CD4-positive, alpha-beta T cell treated with Interleukin-6 for 4 hours (primary cell): ENCODE measurements at places on chromosomes 5 and 9.

DNA sequence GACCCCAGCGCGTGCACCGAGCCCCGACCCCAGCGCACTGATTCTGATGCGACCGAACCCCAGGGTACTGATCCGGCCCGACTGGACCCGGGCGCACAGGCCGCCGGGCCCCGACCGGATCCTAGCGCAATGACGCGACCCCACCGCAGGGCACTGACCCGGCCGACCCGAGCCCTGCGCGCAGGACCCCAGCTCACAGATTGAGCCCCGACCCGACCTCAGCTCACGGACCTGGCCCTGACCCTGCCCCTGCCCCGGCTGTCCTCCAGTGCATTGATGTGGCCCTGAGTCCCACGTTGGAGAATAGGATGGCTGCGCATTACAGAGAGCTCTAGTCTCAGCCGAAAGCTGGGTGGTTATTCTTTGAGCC is 438 bp downstream of the TRIP13 start:
- DNase-seq = no peak

DNA sequence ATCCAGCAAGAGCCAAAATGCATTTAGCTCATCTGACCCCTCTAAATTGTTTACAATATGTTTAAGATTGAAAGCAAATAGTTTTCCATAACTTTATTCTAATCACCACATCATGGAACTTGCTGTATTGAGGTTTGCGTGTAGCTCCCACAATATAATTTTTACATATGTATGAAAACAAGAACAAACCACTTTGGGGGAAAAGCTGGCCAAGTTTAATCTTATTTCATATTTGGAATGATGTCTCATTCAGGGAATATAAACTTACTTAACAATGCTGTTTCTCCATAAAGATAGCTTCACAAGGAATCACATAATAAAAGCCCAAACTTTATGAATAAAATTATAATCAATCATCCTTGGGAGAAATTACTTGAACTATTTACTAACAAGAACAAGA is 194.6 kb upstream of the PCSK5 start:
- no peak for DNase-seq

DNA sequence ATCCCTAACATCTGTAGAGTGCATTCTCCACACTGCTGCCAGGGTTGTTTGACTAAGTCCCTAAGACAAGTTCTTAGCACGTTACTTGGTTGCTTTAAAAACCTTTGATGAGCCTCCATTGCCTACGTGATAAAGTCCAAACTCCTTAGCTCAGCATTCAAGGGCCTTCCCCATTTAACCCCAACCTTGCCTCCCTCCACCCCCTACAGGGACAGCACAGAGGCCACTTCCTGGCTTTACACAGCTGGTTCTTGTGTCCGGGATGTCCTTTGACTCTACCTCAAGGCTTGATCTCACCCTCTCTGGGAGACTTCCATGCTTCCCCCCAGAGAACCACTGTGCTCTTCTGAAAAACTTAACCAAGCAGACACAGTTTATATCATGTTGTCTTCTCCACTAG is 29.4 kb downstream of the FAM240B start:
- DNase-seq = no peak

GRCh38 chr5:118963169-118963568 is 25.2 kb downstream of the DTWD2 start:
- no peak for DNase-seq

GRCh38 chr5:172223901-172224873 is 30.2 kb downstream of the EFCAB9 start:
- DNase-seq = no peak

- DNase-seq = no peak
Measured at GRCh38 chr5:14588758-14589543, 7.4 kb downstream of the OTULINL start.

DNA sequence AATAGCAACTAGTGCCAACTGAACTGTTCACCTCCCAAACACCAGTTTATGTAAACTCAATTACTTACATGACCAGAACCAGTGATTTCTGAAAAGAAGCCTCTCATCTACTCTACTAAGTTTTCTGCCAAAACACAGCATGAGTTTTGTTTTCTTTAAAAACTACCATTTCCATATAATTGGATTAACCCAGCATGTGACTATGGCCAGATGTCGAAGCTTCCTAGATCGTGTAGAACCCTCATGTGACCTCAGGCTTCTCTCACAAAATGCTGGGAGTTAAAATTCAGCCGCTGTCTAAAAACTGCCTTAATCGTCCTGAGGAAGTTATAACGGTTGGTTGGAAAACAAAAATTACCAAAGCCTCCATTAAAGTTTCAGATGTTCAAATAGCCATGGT is 303.5 kb downstream of the IRX1 start:
- DNase-seq = no peak
